Stimulated activated naive CD8-positive, alpha-beta T cell treated with anti-CD3 and anti-CD28 coated beads, Interleukin-15, amount 100 ng/mL, for 72 hours (primary cell): ENCODE measurements at places on chromosomes 16 and 17.

DNA sequence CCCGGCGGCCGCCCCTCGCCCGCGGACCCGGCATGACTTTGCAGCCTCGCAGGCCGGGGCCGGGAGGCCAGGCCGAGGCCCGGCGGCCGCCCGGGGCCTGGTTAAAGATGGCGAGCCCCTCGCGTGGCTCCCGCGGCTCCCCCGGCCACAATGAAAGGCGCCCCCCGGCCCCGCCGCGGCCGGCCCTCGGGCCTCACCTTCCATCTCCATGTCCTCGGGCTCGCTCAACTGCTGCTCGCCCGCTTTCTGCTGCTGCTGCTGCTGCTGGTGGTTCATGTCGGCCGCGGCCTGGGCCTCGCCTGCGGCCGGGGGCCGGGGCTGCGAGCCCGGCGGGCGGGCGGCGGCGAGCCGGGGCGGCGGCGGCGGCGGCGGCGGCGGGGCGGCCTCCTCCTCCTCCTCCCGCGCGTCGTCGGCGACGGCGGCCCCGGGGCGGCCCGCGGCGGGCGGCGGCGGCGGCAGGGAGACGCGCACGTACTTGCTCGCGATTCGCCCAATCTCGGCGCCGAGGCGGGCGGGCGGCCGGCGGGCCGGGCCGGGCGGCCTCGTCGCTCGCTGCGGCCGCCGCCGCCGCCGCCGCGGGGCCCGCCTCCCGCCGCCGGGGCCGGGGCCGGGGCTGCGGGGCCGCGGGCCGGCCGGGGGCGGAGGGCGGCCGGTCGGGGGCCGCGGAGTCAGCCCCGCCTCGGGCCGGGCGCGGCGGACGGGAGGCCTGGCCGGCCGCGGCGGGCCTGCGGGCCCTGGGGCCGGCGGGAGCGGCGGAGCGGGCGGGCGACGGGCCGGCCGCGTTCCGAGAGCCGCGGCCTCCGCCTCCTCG, 491 bp downstream of the USP7 start:
- no peak for DNase-seq

DNA sequence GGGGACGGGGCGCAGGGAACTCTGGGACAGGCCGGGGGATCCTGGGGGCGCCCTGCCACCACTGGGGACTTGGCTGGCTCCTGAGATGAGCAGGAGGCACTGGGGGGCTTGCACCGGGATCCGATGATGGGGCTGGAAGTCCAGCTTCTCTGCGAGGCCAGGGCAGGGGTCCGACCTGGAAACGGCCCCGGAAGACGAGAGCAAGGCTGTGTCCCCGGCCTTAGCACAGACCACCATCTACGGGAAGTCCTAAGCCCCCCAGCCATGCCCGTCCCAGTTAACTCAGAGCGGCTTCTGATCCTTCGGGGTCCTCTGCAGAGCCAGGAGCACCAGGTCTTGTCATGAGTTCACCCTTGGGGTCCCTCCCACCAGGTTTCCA, 573 bp downstream of the CDT1 start:
- DNase-seq: no peak

DNA sequence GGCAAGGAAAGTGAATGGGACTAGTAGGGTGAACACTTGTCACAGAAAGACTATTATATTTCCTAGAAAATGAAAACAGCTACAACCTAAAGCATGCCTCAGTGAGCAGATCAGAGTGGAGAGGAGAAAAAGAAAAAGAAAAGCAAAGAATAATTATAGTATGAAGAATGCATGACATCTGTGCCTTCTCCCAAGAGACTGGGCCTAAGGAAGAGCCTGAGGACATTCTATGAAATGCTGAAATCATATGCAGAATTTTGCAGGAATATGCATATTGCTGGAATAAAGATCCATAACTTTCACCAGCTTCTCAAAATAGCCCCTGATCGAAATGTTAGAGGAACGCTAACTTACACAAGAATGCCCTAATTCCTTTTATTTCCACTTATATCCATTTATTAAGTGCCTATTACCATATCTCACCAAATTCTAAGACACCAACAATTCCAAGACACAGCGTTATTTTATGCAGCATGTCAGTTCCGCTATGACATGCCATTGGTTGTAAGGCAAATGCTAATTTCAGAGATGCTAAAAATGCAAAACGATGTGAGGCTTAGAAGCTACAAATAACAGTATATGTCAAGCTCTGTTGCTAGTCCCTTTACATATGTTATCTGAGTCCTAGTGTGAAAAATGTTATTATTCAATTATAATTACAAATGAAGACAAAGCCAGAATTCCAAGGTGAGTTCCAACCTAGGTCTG, 171.0 kb downstream of the SLC39A11 start:
- DNase-seq: no peak

DNA sequence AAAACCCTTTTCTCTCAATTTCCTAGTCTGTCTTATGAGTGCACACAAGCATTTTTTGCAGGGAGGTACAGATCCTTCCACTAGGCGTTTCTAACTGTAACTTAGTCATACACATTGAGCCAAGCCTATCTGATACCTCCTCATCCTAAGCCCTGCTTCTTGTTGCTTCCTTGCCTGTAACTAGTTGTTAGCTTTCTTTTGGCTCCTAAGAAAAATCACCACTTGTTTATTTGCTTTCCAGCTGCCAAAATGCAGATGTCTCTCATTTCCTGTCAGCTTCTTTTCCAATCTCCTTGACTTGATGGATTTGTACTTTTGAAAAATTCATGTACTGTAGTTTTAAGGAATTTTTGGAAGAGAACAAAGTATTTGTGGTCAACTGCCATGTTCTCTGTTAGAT, 73.7 kb downstream of the TNRC6C start:
- no peak for DNase-seq

DNA sequence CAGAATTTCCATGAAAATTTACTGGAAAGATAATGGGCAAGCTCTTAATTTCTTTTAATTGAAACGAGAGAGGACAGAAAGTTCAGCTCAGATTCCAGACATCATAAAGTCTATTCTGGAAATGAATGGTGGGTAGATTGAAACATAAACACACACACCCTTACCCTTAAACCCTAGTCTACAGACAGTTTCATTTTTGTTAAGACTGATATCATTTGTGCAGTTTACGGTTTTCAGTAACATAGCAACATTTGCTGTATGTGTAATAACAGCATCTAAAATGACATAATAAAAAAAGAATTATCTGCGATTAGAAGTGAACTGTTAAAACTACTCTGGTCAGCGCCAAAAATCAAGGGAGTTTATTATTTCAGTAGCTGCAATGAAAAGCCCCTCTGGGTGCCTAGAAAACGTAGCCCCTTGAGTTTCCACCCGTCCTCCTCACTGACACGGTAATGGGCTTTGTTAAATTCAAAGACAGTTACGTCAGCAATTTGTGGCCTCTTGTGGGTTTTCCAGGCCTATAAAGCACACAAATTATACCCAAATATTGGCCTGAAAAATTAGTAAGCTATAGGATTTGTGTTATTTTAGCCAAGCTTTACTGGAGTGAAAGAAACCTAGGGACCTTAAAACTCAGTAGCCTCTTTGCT, 520.6 kb upstream of the SOX9 start:
- DNase-seq: no peak
